Activated naive CD4-positive, alpha-beta T cell treated with Interleukin-2 at 50 U/mL for 16 hours (primary cell): ENCODE measurements at places on chromosomes 5 and 9.

- no peak for DNase-seq
These were observed 792.2 kb upstream of the CDH9 start for GRCh38 chr5:27830546-27830945.

DNA sequence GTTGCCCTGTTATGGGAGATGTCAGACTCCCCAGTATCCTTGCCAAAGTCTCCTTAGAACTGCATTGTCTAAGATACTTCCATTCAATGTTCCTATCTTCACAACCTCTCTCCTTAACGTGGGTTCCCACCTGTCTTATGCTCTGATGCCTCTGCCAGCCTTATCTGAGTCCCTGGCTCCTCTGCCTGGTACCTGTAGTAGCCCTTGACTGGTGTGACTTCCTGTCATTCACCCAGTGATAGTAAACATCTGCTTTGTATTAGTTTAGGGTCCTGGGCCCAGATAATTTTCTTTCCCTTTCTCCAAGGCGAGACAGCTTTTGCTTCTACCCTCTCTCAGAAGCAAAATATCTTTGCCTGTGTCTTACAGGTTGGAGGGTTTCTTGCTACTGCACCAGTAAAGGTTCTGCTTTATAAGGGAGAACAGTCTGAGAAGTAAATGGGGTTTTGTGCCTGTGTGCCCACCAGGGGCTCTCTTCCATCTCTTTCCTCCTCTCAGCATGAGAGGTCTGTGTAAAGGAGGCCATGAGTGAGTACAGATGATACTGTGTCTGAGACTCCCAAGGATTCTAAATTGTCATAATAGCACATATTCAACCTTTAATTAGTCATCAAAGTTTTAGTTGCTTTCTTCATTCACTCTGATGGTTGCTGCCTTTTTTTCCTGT lies 220.8 kb downstream of the PRR16 start:
- DNase-seq: no peak

DNA sequence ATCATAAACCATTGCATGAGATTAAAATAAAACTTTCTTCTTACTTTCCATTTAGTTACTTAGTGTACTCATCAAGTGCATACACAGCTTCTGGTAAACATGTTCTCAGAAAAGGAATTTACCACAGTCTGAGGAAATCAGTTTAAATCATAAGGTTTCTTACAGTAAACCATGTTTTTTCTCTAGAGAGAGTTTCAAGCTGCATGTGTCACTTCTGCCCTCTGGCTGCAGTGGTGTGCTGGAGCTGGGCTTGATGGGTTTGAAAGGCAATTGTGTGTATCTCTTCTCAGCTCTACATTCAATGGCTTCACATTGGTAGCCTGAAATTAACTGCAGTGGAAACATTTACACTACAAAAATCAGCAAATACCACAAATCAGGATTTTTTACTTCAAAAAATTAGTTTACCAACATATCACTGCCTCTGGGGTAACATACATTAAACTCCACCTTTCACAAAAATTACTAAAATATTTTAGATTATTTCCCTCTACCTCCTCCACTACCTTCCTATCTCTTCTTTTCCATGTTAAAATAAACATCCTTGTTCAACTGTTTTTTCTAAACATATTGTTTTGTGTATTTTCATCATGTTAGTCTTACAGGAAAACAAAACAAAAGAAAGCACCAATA lies 414.3 kb downstream of the ANXA1 start:
- DNase-seq: no peak

GRCh38 chr9:365436-365835 lies 150.8 kb downstream of the DOCK8 start:
- no peak for DNase-seq

GRCh38 chr9:84671586-84672521 lies 2.3 kb downstream of the NTRK2 start:
- DNase-seq: no peak

- no peak for DNase-seq
These were observed 342.9 kb downstream of the TRPM3 start for GRCh38 chr9:70778568-70778967.

- DNase-seq: no peak
These were observed 28.9 kb upstream of the PDCD1LG2 start for GRCh38 chr9:5481322-5482040.

DNA sequence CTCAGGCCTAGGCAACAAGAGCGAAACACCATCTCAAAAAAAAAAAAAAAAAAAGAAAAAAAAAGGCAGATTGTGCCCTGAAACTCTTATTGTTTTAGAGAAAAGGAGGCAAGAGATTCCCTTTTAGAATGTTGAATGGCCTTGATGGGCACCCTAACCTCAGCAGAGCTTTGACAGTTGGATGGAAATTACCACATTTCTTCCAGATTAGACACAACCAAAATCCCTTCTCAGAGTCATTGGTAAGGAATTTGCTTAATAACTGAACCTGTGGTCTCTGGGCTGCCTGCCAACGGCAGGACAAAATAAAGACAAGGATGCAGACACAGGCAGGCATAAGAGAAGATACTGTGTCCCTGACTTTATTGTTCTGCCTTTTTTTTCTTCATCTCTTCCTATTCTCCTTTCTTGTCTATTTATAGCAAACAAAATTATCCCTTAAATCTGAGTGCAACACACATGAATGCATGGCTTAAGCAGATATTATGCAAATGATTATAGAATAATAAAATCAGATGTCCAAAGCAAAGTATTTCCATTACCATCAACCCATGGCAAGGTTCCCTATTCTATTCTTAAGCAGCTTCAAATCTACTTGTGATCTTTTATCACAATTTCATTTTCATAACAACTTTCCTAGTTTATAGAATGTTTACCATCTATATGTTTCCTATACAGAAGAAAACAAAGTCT lies 37.3 kb upstream of the TRIO start:
- no peak for DNase-seq

GRCh38 chr9:4887556-4887955 lies 94.8 kb downstream of the RCL1 start:
- no peak for DNase-seq

GRCh38 chr5:123785162-123786071 lies 273.4 kb downstream of the CSNK1G3 start:
- DNase-seq: no peak

- peak; percentile 16 for DNase-seq
These were observed 47.7 kb downstream of the LIX1 start for GRCh38 chr5:97094579-97095317.

GRCh38 chr5:31477971-31478370 lies 53.9 kb downstream of the DROSHA start:
- DNase-seq: no peak
